ENCODE measurements at places on chromosomes 3 and 15. TPM values are rescaled to one million over a fixed set of nuclear protein-coding genes. Genes with fewer than 3 reads are reported as not detected.

Gene TMEM207
- not detected for total RNA-seq

Gene KCNMB2
- total RNA-seq: 9.5 TPM

Gene EBLN2
- total RNA-seq: 6.4 TPM

Gene TMEM212
- 0.35 TPM for total RNA-seq

Gene LRTM1
- total RNA-seq: not detected

Gene PLSCR5
- total RNA-seq: not detected

Gene KNG1
- total RNA-seq: not detected
